NCI-H2227 treated with DMSO at 0.1 percent for 48 hours (cell line): ENCODE measurements at places on chromosomes 13 and 19.

DNA sequence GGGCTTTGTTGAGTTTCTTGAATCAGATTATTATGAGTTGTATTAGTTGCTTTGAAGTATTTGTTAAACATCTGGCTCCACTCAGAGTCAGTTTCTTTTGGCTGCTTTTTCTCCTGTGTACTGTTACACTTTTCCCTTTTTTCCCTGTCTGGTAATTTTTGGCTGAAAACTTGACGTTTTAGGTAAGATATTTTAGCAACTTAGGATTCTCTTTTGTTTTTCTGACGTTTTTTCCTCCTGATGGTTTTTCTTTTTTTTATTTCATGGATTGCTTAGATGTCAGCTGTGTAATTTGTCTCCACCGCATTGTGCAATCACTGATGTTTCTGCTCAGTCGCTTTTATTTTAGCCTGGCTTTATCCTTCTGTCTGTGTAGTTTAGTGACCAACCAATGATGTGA lies 20.7 kb downstream of the RFC3 start:
- DNase-seq, result no peak

DNA sequence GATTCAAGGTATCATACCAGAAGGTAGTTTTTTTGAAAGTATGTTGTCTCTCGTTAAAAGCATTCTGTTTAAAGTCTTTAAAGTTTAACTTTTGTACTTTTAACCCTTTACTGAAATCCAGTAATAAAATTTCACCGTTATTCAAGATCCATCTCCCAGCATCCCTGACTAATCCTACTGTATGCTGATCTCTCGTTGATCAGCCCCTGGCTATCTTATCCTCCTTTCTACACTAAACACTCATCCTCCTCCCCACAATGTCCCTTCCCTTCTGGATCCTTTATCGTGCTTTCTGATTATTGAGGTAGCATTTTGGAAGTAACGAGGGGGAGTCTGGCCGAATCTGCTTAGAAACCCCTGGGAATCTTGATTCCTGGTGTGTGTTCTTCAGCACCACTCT lies 1.3 kb downstream of the TPP2 start:
- no peak for DNase-seq

- DNase-seq, result peak; percentile 38
Observed at GRCh38 chr13:68927387-68928026, 1180.1 kb upstream of the ATXN8OS start.

DNA sequence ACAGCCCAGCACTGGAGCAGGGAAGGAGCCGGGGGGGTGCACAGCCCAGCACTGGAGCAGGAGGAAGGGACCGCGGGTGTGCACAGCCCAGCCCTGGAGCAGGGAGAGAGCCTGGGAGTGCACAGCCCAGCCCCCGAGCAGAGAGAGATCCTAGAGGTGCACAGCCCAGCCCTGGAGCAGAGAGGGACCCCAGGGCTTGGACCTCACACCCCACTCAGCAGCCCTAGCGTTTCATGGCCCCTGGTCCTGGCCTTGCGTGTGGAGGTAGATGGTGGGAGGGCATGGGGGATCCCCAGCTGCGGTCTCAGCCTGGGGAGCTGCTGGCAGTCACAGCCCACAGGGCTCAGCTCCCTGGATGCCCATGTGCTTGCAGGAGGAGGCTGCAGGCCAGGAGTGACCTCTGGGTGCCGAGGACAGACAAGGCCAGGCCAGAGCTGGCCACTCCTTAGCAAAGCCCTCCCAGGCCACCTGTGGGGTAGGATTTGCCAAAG lies 25.1 kb downstream of the GAS6 start:
- no peak for DNase-seq

- DNase-seq, result no peak
Observed at GRCh38 chr19:51599084-51599483, 28.0 kb downstream of the ZNF175 start.

DNA sequence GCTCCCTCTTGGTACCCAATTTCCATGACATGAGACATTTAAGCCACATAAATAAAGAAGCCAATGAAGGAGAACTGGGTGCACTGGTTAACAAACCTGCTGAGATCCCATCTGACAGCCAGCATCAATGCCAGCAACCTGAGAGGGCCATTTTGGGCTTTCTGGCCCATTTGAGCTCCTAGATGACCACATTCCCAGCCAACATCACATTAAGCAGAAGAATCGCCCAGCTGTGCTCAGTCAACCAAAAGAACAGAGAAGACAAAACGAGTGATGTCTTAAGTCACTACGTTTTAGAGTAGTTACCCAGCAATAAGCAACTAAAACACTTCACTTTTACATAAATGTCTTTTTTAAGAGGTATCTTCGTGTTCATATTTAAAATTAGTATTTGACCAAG lies 21.9 kb downstream of the LCP1 start:
- DNase-seq, result no peak

DNA sequence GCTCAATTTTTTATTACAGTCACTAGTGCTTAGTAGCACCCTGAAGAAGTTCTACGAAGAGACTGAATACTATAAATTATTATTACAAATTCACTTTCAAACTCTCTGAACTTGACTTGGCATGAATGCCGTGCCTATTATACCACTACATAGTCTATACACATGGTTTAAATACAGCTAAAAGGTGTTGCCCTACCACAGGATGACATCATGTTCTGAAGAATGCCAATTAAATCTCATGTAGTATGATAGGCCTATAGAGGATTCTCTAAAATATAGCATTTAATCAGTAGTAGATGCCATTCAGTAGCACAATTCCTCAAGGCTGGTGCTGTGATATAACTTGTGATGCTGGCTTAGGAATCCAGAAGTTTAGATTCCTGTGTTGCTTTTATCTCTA lies 16.7 kb upstream of the POSTN start:
- DNase-seq, result no peak

DNA sequence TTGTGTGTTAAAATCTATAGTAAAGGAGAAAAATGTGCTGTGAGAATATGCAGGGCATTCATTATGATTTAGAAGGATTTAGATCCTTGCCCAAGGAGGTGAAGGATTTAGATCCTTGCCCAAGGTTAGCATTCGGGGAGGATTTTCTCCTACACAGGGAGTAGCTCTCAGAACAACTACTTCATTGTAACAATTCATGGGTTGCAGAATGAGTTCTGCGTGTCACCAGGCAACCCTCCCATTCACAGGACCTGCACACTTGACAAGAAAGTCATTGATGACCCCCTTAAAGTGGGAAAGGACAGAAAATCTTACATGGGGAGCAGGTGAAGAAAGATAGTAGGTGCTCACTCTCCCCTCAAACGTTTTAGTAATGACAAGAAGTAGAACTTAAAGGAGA lies 167.1 kb upstream of the MAB21L1 start:
- no peak for DNase-seq
